ENCODE measurements at places on chromosomes 12 and 14.

GRCh38 chr14:36582874-36583241 lies 444 bp upstream of the NKX2-8 start:
- DNase-seq = no peak

DNA sequence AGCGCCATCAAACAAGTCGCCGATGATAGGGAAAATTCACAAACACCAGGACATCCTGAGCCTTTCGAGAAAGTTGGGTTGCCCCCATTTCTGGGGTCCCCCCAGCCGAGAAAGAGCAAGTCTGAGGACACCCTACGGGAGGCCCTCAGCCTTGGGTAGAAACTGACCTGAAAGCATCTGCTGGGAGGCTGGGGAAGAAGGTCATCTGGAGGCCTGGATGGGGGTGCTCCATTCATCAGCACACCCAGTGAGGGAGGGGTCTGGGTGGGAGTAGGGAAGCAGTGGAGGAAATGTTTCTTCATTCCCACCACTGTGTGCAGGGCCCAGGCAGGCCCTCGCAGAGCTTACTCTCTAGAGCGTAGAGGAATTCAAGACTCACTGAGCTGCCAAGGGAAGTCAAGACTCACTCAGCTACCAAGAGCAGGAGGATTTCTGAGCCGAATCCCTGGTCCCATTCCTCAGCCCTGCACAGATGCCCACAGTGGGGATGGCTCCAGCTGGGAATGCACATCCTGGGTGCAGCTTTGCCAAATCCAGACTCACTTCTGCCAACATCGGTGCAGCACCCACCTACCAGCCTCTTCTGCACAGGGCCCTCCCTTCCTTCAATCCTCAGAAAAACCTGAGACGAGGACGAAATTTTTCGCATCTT lies 38.1 kb downstream of the DIO3 start:
- DNase-seq = no peak

DNA sequence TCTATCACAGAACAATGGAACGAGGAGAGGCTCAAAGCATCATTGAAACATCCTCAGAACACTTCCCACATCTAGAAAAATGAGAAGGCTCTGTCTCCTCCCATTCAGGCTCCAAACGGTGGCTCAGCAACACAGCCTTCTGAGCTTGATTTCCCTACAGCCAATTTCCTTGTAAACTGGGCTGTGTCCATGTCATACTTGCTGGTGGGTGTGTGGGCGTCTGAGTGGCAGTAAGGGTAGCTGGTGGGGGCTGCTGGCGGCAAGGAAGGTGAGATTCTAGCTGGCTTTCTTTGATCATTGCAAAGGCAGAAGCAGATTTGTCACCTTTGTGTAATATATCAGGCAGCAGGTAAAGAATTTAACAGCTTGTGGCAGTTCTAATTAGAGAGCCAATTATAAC lies 163.7 kb downstream of the CALM1 start:
- no peak for DNase-seq

GRCh38 chr14:52835122-52835903 lies 43.9 kb upstream of the GNPNAT1 start:
- DNase-seq = peak; percentile 94

GRCh38 chr12:109153821-109154441 lies 37.5 kb downstream of the ACACB start:
- no peak for DNase-seq

- DNase-seq = no peak
Observed at GRCh38 chr14:104087981-104088850, 2.7 kb downstream of the ASPG start.

GRCh38 chr14:21300892-21301291 lies 21.0 kb downstream of the RPGRIP1 start:
- DNase-seq = peak; percentile 5

- peak; percentile 45 for DNase-seq
Observed at GRCh38 chr12:30796313-30796780, 41.6 kb upstream of the CAPRIN2 start.

- DNase-seq = no peak
Observed at GRCh38 chr12:79006306-79006705, 141.7 kb downstream of the SYT1 start.

GRCh38 chr12:132904718-132905328 lies 17.4 kb upstream of the CHFR start:
- no peak for DNase-seq

DNA sequence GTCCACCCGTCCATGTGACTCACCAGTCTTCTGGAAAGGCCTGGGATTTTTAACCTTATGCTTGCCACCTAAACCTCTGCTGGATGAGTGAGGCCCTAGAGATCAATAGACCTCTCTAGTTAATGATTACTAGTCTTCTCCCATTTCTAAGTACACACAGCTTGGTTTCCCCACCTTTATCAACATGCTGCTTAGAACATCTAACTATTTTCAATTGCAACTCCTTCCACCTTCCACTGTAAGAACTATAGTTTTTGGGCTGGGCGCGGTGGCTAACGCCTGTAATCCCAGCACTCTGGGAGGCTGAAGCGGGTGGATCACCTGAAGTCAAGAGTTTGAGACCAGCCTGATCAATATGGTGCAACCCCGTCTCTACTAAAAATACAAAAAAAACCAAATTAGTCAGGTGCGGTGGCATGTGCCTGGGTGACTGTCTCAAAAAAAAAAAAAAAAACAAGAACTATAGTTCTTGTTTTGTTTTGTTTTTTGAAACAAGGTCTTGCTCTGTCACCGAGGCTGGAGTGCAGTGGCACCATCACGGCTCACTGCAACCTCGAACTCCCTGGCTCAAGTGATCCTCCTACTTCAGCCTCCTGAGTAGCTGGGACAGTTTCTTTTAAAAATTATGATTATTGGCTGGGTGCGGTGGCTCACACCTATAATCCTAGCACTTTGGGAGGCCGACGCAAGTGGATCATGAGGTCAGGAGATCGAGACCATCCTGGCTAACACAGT lies 18.7 kb upstream of the MDM2 start:
- DNase-seq = no peak

- no peak for DNase-seq
Observed at GRCh38 chr14:99749142-99749541, 44.1 kb upstream of the EML1 start.

Measured in DMS79 (cell line).